ENCODE measurements at places on chromosomes 6 and 20.
A peak's percentile ranks its signal among the peaks of the same experiment; 100 is the strongest.

DNA sequence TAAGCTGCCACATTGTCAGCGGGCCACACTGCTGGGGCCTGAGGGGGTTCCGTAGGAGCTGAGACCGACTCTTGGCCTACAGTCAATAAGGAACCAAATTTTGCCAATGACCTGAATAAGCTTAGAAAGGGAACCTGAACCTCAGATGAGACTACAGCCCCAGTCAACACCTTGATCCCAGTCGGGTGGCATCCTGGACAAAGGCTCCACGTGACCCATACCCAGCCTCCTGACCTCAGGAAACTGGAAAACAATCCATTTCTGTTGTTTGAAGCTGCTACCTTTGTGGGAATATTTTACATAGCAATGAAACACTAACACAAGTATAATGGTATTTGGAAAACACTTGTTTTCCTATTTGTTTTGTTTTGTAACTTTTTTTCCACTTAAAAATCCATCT, 179.9 kb upstream of the RALGAPA2 start:
- DNase-seq = no peak

GRCh38 chr6:18019539-18020534, 32.4 kb upstream of the KIF13A start:
- no peak for DNase-seq

DNA sequence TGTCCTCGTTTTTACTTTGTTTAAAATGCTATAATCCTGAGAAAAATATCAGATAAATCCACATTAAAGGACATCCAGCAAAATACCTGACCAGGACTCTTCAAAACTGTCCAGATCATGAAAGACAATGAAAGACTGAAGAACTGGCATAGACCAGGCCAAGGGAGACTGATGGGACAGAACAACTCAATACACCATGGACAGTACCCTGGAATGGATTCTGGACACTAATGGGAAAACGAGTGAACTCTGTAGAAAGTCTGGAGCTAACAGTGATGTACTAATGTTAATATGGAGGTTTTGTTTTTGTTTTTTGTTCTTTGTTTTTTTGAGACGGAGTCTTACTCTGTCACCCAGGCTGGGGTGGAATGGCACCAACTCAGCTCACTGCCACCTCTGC, 461.4 kb downstream of the CD83 start:
- no peak for DNase-seq

DNA sequence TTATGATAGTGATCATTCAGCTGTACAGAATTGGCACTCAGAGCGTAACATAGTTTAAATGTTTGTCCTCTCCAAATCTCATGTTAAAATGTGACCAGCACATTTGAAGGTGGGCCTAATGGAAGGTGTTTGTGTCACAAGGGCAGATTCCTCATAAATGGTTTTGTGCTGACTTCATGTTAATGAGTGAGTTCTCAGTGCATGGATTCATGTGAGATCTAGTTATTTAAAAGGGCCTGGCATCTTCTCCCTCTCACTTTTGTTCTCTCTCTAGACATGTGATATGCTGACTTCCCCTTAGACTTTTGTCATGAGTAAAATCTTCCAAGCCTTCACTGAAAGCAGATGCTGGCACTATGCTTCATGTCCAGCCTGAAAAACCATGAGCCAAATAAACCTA, 452.4 kb upstream of the PTCHD4 start:
- no peak for DNase-seq

DNA sequence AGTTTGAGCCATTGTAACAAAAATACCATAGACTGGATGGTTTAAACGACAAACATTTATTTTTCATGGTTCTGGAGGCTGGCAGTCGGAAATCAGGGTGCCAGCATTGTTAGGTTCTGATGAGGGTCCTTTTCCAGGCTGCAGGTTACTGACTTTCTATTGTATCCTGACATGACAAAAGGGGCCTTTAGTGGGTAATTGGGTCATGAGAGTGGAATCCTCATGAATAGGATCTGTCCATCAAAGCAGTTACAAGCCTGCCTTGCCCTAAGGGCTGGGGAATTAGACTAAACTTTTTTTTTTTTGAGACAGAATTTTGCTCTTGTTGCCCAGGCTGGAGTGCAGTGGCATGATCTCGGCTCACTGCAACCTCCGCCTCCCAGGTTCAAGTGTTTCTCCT, 347.9 kb upstream of the TSHZ2 start:
- no peak for DNase-seq

- DNase-seq = no peak
These were observed 63.2 kb downstream of the FGD2 start for GRCh38 chr6:37068356-37069270.

GRCh38 chr6:18243302-18243893, 20.9 kb downstream of the DEK start:
- DNase-seq = no peak

GRCh38 chr6:111536910-111537527, 54.0 kb upstream of the REV3L start:
- DNase-seq = no peak

DNA sequence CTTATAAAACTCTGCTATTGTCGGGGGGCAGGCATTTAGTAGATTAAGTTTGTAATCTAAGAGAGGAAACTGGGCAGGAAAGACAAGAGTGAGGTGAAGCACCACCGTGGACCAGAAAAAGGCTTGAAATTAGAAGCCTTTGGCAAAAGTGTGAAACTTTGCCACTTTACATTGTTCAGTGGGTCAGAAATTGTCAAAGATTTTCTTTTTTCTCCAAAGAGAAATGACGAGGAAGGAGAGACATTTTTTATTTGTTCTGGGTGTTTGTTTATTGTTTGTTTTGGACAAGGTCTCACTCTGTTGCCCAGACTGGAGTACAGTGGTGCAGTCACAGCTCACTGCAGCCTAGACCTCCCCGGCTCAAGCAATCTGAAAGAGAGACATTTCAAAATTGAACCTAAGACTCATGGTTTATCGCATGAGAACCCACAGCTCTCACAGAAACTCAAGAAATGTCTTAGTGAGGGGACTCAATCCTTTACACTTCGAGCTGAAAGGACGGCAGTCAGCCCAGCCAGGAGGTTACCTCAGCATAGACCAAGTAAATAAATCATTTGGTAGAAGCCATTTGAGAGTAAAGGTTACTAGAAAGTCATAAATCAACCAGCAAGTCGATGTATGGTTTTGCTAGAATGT, 262.8 kb upstream of the TAB2 start:
- DNase-seq = no peak

DNA sequence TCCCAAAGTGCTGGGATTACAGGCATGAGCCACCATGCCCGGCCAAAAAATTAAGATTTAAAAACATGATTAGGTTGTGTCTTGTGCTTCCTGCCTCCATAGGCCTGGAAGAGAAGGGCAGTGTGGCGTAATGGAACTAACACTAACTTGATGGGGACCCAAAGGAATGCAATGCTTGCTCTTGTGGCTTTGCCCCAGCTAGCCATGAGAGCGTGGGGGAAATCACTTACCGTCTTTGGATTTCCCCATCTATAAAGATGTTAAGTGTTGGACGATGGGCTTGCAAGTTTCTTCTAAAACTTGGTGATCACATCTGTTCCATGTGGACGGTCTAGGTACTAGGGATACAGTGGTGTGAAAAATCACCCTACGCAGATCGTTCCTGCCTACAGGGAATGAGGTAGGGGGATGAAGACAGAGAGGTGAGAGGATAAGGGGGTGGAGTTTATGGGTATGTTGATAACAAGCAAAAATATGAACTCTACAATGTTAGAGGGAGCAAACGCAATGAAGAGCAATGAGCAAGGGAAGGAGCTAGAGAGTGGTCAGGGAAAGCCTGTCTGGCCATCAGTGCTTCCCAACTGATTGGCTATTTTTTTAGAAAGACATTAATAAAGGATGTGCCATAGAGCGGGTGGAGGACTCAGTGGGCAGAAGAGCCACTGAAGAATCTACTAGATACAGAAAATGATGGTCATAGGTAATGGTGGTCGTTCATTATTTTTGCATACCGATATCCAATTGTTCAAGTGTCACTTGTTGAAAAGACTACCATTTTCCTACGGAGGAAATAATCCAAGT, 165.2 kb downstream of the BCAS1 start:
- DNase-seq = no peak

- DNase-seq = no peak
These were observed 124.4 kb downstream of the PTPRT start for GRCh38 chr20:43065299-43065698.

- no peak for DNase-seq
These were observed 127.8 kb upstream of the SLC22A23 start for GRCh38 chr6:3584606-3585005.

DNA sequence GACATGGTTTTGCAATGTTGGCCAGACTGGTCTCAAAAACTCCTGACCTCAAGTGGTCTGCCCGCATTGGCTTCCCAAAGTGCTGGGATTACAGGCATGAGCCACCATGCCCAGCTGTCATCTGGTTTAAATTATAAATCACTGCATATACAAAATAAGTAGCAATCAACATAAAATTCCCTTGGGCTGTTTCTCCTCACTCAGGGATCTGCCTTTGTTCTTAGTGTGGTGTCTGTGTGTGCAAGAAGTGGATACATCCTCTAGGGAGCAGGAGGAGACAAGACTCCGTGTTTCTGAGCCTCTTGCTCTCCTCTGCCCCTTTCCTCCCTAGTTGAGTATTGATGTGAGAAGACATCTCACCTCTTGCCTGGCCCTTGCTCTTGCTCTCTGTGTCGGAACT, 65.2 kb upstream of the ADGRF4 start:
- no peak for DNase-seq

GRCh38 chr6:168583126-168583525, 142.1 kb downstream of the SMOC2 start:
- DNase-seq = no peak

DNA sequence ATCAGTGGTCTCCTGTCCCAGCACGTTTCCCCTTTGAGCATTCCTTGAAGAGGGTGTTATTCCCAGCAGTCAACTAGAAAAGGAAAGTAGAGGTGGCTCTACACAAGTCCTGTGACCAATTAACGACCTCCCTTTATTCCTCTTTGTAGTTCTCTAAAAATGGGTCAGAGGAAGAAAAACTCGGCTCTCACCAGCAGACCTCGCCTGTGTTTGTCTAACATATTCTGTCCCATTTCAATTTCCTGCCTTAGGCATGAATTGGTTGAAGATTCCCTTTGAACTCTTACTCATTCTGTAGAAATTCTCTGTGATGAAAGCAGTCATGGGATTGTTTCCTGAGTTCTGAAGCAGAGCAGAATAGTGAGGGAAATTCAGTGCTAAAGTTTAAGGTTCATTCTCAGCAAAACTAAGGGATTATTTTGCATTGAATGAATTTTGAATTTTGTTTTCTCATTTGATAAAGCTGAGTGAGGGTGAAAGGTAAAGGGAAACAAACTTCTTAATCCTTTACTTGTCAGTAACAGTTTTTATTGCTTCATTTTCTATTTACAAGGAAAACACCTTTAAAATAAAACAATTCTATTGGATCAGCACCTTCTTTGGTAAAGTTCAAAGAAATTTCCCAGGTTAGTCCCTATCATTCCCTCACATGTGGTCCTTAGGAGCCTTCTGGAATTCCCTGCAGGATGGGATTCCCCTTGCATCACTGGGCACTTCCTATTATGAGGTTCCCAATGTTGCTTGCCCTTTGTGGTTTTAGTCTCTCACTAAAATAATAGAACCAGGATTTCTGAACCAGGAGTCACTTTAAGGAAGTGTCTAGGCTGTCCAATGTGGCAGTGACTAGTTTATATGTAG, 105.8 kb downstream of the SLX4IP start:
- DNase-seq = no peak

DNA sequence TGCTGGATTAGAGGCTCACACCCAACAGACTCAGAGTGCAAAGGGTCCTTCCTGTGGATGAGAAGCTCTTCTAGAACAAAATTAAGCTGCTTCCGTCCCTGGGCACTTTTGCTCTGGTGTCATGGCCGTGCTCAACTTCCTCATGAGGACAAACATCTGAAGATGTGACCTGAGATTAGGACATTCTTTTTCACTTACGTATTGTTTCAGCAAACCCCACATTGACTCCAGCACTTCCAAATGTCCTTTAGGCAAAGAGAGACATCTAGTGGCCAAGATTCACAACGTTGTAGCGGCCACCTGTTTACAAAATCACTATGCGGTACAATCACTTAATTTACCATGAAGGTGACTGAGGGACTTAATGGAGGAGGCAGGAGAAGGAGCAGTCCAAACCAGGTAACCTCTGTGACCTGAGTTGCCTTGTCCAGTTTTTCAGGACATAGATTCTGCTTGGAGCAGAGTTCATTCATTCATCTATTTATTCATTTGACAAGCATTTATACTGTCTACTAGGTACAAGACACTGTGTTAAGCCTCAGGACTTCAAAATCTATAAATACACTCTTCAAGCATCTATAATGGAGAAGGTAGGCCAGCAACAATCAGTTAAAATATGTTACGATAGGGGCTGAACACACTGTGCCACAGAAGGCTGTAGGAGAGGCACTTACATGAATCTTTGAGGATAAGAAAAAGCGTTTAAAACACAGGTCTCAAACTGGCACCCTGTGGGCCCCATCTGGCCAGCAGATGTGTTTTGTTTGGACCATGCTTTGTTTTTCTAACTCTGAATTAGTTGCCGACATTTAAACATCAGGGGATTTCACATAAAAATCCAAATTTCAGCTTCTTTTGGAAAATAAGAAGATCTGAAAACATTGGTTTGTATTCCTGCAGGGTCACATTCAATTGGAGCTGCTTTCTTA, 5.6 kb upstream of the ADGRF1 start:
- peak; percentile 0 for DNase-seq

DNA sequence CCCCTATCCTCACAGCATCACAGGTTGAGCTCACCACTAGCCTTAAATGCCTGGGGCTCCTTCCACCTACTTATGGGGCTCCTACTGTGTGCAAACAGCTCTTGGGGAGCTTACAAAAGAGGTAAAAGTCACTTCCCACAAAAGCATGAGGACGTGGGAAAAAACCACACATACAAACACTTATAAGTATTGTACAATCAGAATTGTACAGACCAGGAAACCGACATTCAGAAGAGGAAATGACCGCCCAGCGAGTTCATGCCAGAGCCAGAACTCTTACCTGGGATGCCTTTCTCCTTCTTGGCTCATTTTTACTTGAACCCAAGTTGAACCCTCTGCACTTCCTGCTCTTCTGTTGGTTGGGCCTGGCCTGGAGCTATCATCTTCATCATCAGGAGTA, 6.3 kb upstream of the PPP1R16B start:
- no peak for DNase-seq

DNA sequence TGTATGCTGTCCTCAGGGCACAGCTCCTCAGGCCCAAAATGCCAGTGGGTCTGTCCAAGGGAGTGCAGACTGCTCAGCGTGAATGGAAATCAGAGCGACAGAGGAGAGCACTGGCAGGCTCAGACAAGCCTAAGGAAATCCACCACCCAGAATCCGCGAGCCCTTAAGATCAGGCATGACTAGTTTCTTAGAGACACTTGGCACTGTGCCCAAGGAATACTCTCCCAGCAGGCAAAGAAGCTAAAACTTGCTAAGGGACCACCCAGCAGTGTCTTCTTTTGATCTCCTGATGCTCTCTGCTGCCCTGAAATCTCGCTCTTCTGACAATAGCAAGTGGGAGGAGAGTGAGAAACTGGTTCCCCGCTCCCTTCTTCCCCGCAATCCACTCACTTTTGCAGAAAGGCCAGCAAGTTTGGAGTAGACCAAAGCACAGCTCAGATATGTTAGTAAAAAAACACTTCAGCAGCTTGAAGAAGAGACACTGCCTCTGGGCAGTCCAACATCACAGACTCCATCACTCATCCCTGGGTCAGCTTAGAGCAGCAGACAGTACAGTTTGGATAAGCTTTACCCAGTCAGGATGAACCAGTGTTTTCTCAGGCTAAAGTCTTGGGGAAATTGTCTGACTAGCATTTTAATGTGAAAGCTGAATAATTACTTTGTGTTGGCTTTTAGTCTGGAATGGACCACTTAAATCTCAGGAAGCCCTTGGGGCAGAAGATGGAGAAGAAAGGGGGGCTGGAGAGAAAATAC, 32.4 kb downstream of the TRAF3IP2 start:
- DNase-seq = no peak

Data from stimulated activated CD4-positive, alpha-beta T cell treated with anti-CD3 and anti-CD28 coated beads, Interleukin-2, amount 100 ng/mL, for 48 hours (primary cell).